NCI-H2029 (cell line): ENCODE measurements at places on chromosomes 6 and 20.

DNA sequence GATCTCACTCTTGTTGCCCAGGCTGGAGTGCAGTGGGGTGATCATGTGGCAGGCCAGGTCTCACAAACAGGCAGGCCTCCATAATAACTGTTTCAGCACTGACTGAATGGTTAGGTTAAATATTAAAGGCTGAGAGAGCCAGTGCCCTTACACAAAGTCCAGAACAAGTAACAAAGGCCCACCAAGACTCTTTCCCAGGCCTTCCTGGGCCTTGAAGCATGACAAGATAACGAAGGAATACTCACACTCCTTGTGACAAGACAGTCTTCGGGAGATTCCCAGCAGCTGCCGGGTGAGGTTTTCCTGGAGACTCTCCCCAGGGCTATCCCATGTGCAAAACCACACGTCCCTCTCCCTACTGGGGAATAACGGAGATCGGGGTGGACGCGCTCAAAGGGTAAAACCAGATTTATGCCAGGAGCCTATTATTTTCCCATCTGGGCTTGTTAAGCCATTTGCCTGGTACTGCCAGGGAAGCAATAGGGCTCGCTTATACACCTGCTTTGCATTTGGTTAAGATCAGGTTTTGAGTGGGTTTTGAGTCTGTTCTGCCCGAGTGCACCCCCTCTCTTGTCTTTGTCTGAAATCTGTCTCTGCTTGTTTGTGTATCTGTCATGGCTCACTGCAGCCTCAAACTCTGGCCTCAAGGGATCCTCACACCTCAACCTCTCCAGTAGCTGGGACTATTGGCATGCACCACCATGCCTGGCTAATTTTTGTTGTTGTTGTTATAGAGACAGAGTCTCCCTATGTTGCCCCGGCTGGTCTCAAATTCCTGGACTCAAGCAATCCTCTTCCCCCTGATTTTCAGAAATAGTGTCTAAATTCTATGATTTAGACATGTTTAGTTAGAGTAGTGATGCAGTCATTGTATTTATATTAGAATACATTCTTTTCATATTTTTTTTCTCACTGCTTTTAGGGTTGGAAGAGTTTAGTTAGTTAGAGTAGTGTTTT is 1.4 kb upstream of the ENPP3 start:
- DNase-seq: no peak

GRCh38 chr6:86028776-86029175 is 386.1 kb upstream of the SYNCRIP start:
- DNase-seq: no peak

DNA sequence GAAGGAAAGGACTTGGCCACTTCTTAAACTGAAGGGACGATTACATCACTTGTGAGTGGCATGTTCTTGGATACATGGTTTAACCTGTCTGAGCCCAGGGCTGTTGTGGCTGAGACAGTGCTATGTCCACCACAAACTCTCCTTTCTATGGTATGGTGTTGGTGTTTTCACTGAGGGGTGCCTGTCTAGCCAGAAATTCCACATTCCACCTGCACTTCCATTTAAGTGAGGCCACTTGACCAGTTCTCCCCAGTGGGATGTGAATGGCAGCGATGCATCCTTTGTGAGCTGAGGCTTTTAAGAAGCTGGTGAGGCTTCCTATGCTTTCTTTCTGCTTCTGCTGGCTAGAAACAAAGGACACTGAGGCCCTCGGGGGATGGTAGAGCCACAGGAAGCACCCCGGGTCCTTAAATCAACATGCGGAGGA is 151.4 kb upstream of the CHD6 start:
- no peak for DNase-seq

- DNase-seq: no peak
Measured at GRCh38 chr20:1489764-1490436, 1.3 kb downstream of the SIRPB2 start.

DNA sequence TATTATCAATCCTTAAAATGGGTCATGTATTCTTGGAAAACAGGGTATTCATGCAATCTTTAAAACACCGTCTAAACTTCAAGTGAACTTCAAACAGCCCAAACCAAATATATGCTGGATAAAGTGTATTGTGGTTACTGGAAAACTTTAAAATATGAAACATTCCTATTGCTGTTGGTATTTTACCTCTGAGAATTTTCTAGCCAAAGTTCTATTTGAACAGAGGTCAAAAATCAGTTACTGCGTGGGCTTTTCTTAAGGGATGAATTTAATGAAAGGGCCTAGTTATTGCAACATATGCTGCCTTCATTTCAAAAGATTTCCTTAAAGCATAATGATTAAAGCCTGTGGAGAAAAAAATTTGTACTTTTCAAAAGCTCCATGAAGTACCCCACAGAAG is 436.0 kb downstream of the PLCB1 start:
- DNase-seq: no peak

GRCh38 chr6:139920776-139921100 is 546.3 kb upstream of the CITED2 start:
- DNase-seq: no peak

- no peak for DNase-seq
Measured at GRCh38 chr6:38088829-38089228, 269.3 kb downstream of the ZFAND3 start.

DNA sequence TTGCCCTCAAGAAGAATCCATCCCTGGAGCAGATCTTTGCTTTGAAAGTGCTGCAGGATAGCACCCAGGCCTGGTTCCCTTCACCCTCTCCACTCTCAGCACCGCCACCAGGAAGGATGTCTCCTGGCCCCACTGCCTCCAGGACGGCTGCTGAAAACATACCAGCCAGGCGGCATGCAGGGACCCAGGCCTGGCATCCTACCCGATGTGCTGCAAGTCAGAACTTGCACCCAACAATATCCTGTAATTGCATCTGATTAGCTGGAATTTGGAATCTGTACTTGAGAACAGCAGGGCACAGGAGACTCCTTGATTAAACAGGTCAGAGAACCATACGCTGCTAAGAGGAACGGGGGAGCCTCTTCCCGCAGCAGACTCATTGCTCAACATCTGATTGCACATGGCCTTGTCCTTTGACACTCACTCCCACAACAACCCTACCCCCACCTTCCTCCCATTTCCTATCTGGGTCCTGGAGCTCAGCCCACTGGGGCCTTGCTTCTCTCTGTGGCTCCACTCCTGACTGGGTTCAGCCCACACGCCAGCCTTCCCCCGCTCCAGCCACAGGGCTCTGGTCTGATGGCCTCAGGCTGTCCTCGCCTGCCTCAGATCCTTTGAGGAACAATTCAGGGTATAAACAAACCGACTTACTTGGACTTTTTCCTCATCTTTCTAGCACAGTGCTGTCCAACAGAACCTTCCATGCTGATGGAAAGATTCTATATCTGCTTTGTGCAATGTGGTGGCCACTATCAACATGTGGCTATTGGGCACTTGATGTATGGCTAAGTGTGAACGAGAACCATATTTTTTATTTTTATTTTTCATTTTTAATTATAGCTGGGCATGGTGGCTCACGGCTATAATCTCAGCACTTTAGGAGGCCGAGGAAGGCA is 78.0 kb downstream of the FGD2 start:
- DNase-seq: no peak

DNA sequence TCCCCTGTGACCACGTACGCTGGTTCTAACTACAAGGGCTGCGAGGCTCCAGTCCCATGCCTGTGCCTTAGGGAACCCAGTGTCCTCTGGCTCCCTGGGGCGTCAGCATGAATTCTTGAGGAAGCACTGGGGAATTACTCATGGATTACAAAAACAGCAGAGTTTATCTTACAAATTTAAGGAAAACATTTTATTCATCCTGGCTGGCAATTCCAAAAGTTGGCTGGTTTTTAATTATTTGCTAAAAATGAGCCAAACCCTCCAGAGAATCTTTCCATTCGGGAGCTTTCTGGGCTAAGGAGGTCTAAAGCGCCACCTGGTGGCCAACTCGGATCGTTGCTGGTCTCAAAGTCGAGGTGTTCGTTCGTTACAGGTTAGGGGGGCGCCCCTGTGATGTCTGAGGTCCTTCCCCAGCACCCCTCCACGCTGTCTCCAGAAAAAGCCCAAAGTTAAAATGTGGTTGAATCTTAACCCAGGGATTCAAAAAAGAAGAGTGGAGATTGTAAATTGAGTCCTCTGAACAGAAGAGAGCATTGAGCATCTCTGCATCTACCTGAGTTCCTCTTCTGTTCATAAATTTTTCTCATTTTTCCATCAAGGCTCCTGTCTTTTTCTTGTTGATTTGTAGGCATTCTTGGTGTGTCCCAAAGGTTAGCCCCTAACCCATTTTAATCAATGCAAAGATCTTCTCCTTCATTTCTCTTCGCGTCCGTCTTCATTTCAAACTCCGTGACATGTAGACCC is 99.4 kb downstream of the BFSP1 start:
- DNase-seq: peak; percentile 6

DNA sequence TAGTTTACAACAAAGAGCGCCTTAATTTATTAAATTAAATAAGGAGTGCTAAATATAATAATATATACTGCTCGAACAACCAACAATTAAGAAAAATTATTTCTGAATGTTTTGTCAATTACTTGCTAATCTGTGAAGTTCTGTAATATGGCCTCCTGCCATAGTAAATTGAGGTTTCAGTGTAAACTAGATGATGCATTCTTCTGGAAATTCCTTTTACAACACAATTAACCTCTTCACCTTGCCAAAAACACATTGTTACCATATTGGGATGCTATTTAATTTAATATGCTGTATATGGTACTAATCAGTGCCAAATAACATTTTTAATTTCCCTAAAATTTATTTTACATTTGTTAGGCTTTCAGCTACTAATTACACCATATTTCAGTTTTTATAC is 808.4 kb upstream of the CITED2 start:
- no peak for DNase-seq

DNA sequence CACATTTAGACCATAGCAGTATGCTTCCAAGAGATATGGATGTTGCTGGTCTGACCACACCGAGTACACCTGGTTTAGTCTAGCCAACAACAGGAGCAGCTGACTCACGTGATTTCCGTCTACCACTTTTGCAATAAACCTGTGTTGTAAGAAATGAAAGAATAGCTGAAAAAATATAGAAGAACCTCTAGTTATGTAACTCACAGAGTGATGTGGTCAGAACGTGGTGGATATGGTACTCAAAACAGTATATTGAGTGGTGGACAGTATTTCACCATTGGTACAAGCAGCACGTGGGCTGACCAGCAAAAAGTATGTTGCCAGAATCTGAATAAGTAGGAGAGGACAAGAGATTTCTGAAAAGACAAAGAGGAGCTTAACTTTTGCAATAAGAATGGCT is 226.9 kb downstream of the TBC1D7 start:
- DNase-seq: no peak

DNA sequence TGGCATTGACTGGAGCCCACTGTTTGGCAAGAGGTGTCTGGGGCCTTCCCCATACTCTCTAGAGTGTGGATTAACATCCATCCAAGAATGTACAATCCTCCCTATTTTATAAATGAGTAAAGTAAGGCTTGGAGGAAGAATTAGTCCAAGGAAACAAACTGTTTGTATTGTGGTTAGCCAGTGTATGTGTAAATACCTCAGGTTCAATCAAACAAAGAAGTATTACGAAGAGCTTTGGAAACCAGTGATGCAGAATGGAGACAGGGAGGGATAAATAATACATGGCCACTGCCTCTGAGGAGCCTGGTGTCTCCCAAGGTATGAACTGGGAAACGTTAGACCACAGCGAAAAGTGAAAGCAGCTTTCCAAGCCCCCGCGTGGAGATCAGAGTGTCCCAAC is 226.6 kb upstream of the RIN2 start:
- DNase-seq: no peak

- DNase-seq: no peak
Measured at GRCh38 chr20:55143601-55144000, 668.2 kb downstream of the DOK5 start.

- no peak for DNase-seq
Measured at GRCh38 chr6:90502866-90503407, 83.9 kb downstream of the MAP3K7 start.

DNA sequence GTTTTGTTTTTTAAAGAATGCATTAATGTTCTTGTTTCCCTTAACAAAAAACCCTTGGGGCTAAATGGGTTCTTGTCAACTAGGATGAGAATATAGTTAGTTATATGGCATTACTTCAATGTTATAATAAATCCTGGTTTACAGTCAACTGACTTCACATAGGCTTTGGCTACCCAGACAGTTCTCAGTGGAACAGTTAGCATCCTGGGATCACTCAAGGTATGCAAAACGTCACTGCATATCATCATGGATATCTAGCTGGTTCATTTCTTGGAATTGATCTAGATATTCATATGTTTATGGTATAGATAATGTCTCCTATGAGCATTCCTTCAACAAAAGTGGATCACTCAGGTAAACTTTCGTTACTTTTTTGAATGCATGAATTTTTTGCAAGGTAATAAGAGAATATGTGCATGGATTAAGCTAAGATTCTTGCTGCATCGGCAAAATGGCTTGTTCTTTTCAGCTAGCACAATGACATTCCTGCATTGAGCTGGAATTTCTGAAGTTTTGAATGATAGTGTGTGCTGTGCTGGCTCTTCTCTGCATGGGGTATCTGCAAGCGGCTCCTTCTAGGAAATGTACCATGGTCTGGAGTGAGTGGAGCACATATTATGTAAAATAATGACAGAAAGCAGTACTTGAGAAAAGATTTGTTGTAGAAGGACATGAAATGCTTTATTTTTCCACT is 138.9 kb downstream of the ADGRG6 start:
- DNase-seq: no peak

DNA sequence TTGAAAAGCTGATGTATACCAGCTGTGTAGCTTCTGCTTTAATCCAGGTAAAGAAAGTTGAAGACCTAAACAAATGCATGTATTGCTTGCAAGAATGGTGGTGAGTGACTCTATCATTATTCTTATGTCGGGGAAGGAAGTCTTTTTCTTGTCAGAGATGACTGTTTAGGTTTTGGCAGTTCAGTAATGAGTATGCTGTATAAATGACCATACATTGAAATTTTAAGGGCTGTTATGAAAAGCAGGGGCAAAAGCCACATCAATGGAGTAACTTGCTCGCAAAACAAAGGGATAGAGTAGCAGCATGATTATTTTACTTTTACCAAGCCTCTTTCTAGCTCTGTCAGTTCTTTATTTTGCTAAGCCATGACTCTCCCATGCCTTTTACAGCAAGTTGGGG is 55.9 kb upstream of the NUP153 start:
- DNase-seq: no peak

- no peak for DNase-seq
Measured at GRCh38 chr6:9948678-9949077, 466.2 kb downstream of the TFAP2A start.

- no peak for DNase-seq
Measured at GRCh38 chr20:36217226-36217625, 19.1 kb upstream of the AAR2 start.

DNA sequence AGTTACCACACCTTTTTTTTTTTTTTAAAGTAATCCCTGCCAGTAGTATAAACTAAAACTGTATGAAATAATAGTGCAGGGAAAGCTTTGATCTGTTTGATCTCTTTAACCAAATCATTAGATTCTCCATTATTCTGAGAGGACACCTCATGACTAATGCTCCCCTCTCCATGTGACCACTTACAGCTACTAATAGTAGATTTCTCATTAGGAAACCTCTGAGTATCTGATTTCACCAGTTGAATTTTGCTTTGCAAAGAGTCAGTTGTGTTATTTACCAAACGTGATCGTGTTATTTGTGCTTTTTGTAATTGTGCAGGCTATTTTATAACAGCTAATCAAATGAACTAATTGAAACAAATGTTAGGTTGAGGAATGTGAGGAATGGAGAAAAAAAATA is 12.5 kb downstream of the CASP8AP2 start:
- DNase-seq: no peak
